ENCODE measurements at places on chromosomes 2 and 18. TPM values are rescaled to one million over a fixed set of nuclear protein-coding genes. Genes with fewer than 3 reads are reported as not detected.

Gene XDH
- total RNA-seq, result 1.3 TPM

Gene SCN2A
- 7.8 TPM for total RNA-seq

Gene TRIM43
- total RNA-seq, result not detected

Gene YES1
- total RNA-seq, result 102 TPM

Gene CCDC138
- total RNA-seq, result 1.8 TPM

All from smooth muscle cell of trachea (primary cell).